ENCODE measurements at places on chromosomes 7 and 10.

- DNase-seq = no peak
Measured at GRCh38 chr10:127029061-127029460, 123.8 kb downstream of the DOCK1 start.

- no peak for DNase-seq
Measured at GRCh38 chr10:109988212-109988596, 19.6 kb upstream of the ADD3 start.

DNA sequence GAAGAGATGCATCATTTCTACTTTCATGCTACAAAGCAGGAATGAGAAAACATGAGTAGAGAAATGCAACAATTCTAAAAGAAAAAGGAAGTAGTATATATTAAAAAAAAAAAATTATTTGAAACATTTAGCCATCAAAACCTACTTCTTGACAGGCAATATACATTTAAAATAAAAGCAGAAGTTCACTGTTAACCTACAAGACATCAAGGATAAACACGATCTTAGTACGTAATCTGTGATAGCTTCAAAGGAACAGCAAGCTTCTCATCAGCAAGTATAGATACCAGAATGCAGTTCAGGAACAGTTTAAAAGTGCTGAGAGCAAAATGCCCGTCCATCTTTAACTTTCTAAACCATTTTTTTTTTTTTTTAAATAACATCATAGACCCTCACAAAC lies 36.9 kb downstream of the MALSU1 start:
- DNase-seq = no peak

DNA sequence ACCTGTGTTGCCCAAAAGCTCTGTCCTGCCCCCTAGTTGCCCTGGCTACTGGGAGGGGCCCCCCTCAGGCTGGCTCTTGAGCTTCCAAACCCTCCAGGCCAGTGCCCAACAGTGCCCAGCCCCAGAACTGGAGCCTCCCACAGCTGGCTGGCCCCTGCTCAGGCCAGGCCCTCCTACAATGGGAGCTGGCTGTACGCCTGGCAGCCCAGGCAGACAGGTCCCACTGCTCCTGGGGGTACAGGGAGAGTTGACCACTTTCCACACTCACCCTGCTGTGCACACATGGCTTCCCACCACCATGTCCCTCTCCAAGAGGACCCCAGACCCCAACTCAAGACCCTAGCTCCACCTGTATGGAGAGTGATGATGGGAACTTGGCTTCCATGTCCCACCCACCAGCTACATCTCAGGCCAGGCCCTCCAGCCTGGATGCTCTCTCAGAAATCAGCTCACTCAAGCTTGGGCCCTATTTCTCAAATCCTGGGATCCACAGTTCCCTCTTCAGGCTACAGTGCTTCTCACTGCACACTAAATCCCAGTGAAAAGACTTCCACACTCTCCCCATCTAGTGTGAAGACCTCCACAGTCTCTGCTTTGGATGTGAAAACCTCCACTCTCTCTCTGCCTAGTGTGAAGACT lies 92.6 kb downstream of the OAT start:
- DNase-seq = no peak

DNA sequence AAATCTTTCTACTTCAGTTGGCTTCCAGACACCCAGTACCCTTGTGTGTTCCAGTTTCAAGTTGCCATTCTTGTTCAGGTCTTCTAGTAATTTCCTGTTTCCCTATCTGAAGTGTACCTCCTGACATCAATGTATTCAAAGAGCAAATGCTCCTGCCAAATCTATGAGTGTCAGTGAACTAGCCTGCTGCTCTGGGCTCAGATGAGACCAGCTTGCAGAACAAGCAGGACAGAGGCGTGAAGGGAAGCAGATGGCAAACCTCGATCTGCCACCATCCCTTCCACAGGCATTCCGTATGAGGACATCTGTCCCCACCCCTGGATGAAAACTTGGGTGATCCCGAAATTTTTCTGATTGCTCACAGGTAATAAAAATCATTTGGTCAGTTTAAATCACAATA lies 4.4 kb upstream of the MPP7 start:
- no peak for DNase-seq

GRCh38 chr7:108284349-108285002 lies 154.3 kb upstream of the LAMB4 start:
- no peak for DNase-seq

GRCh38 chr10:114437473-114438292 lies 33.4 kb upstream of the AFAP1L2 start:
- no peak for DNase-seq

DNA sequence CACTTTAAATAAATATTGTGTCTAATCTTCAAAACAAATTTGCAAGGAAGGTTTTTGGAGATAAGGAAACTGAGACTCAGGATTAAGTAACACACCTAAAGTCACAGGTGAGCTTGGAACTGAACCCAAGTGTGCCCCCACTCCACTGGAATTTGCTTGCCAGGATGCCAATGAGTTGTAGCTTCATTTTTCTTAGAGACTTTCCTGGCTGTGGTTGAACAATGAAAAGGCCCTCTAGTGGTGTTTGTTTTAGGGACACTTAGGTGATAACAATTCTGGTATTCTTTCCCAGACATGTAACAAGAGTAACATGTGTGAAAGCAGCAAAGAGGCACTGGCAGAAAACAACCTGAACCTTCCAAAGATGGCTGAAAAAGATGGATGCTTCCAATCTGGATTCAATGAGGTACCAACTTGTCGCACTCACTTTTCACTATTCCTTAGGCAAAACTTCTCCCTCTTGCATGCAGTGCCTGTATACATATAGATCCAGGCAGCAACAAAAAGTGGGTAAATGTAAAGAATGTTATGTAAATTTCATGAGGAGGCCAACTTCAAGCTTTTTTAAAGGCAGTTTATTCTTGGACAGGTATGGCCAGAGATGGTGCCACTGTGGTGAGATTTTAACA lies 1.5 kb downstream of the IL6 start:
- DNase-seq = peak; percentile 62

GRCh38 chr10:73809061-73809818 lies 2.2 kb downstream of the NDST2 start:
- DNase-seq = peak; percentile 48

DNA sequence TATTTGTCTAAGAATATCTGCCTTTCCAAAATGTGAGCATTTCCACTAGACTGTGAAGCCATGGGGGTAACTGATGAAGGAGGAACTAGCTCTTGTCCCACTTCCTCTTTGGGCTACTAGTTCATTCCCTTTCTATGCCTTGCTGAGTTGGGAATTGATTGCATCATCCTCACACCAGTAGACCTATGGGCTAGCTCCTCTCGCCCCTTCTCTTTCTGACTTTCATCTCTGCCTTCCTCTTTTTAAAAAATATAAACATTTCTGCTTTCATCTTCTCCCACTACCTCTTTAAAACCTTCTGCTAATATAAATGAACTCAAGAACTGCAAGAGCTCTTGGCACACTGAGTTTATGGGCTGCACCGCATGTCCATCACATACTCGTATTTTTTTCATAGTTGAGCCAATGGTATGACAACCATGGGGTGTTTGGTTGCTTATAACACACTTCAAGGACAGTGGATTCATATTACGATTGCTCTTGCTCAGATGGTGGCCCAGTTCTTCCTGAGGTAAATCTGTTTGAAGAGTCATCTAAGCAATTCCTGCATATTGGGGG lies 182.0 kb downstream of the REEP3 start:
- peak; percentile 96 for DNase-seq

- peak; percentile 1 for DNase-seq
Measured at GRCh38 chr7:42493436-42494198, 256.6 kb upstream of the GLI3 start.

- DNase-seq = no peak
Measured at GRCh38 chr10:100709146-100710082, 36.0 kb upstream of the PAX2 start.

DNA sequence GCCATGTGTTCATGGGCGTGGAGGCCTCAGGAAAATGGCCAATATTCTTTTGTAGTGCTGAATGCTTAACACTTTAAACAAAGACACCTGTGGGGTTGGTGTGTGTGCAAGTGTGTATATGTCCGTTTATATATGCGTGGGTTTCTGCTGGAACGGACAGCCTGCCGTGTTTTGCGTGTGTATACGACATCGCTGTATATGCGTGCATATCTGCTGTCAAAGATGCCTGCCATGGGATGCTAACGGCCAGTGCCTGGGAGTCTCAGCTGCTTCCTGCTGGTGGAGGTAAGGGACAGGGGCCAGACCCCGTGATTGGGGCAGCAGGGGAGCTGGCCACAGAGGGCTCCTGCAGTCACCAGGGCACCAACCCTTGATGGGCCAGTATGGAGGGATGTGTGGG lies 216.3 kb upstream of the SHH start:
- DNase-seq = no peak
